ENCODE measurements at places on chromosomes 7 and 10.

DNA sequence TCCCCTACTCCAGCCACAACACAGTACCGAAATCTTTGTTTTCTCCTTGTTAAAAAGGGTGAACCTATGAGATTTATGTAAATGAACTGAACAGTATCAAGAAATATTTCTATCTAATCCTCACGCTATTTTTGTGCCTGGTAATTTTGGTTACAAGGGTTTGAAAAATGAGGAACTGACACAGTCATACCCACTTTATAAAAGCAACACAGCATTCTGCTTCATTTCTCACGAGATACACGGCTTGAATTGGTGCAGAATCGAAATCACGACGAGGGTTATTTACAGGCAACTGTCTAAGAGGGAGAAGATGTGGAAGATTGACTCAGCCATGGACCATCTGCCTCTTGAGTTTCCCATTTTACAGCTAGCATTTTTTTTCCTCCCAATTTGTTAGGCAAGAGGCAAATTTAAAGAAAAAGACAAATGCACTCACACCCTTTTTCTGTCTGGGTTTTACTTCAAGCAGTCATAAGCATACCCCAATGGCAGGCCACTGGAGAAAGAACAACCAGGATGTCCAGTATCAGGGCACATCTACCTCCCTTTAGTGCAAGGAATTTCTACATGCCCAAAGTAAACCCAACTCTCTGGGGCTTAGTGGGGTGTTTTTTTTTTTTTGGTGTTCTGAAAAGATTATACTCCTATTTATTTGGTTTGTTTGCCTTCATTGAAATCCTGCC is 108.1 kb downstream of the ITGB8 start:
- DNase-seq, result no peak

- DNase-seq, result no peak
Measured at GRCh38 chr7:55134786-55135185, 116.0 kb downstream of the EGFR start.

- DNase-seq, result no peak
Measured at GRCh38 chr10:132480356-132480755, 57.2 kb upstream of the INPP5A start.

GRCh38 chr10:31754803-31755624 is 173.6 kb downstream of the ARHGAP12 start:
- DNase-seq, result no peak

- no peak for DNase-seq
Measured at GRCh38 chr7:151056666-151057505, 811 bp downstream of the CDK5 start.

DNA sequence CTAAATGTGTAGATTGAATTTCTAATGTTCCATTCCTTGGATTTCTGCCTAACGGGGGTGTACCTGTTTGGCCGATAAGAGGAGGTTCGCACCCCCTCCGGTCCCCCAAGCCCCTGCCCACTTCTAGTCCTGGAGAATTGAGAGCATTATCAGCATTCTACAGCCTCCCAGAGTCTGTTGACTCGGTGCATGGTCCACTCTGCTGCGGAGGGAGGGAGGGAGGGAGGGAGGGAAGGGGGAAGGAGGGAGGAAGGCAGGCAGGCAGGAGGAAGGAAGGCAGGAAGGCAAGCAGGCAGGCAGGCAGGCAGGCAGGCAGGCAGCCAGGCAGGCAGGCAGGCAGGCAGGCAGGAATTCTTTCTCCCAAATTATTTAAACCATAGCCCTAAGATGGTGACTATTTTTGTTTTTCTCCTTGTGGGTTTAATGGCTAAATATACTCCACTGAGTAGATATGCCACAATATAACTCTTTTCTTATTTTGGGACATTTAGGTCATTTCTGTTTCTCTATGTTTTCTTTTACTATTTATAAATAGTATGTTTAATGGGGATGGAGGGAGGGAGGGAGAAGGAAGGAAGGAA is 69.5 kb upstream of the CHST15 start:
- DNase-seq, result no peak

- no peak for DNase-seq
Measured at GRCh38 chr7:124101173-124101768, 68.4 kb upstream of the TMEM229A start.

DNA sequence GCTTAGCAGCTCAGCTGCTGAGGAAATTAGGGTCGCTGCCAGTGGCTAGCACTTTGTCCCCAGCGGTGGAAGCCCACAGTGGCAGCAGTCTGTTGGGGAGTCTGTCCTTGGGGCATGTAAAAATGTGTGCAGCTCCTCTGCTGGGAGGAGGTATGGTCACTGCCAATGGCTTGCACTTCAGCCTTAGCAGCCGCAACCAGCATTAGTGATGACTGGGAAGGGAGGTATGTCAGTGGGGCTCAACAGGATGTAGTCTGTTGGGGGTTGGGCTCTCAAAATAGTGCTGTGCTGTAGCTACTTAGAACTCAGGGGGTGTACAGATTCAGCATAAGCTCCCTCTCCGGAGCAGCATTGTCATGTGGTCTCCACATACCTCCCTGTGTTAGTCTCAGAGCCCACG is 189.9 kb downstream of the ZEB1 start:
- DNase-seq, result no peak

DNA sequence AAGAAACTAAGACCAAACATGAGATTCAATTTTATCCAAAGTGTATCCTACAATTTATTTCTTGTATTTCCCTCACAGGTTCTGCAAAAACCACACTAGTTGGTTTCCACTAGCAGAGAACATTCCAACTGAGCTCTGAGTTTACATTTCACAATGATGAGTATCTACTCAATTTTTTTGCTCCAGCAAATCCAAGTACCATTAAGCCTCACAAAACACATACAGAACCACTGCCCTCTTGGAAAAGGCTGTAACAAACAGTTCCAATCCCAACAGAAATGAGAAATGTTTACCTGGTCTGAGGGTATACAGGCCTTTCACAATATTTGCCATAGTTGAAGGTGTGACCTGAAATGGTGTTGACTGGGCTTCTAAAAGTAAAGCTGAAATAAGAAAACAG is 59.9 kb downstream of the CACUL1 start:
- no peak for DNase-seq

GRCh38 chr10:36597756-36598320 is 527.6 kb upstream of the ANKRD30A start:
- DNase-seq, result no peak

- no peak for DNase-seq
Measured at GRCh38 chr7:108375668-108376067, 80.6 kb downstream of the NRCAM start.

DNA sequence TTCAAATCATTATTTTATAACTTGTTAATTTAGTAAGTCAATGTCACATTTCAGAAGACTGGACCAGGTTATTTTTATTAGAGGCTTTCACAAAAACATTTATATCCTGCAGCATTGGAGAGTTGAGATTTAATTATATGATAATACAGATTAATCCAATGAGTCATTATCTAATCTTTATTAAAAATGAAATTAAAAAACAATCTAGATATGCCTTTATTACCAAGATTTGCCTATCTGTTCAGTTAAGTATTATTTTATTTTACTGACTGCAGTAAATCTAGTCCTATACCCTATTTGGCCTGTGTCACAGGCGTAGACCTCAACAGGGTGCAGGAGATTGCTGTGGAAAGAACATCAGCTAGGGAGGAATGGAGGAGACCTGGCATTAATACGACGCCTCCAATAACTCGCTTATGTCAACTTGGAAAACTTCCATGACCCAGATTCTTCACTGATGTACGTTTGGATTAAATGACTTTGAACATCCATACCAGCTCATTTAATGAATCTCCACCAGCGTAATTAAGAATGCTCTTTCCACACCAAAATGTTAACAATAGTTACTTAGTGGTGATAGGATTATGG is 18.2 kb downstream of the PAXIP1 start:
- no peak for DNase-seq

- no peak for DNase-seq
Measured at GRCh38 chr7:5541087-5541992, 117.7 kb upstream of the TNRC18 start.

All from CD4-positive, alpha-beta memory T cell (primary cell).